Psoas muscle (tissue), 8 donors: ENCODE measurements at places on chromosomes 13 and 19. TPM values are rescaled to one million over a fixed set of nuclear protein-coding genes. Genes with fewer than 3 reads are reported as not detected.

Gene NCAN
- total RNA-seq = not detected

Gene SLC10A2
- not detected for total RNA-seq

Gene NALCN
- total RNA-seq = 0.32 TPM

Gene VAV1
- 1.1 TPM for total RNA-seq

Gene ZNF99
- total RNA-seq = not detected

Gene APLP1
- 0.48 TPM for total RNA-seq

Gene WDR87
- not detected for total RNA-seq

Gene PRSS57
- not detected for total RNA-seq

Gene NDUFB7
- total RNA-seq = 273 TPM

Gene MEF2B
- 0.65 TPM for total RNA-seq

Gene FXYD7
- 0.58 TPM for total RNA-seq
